ENCODE measurements at places on chromosomes 13 and 19.

DNA sequence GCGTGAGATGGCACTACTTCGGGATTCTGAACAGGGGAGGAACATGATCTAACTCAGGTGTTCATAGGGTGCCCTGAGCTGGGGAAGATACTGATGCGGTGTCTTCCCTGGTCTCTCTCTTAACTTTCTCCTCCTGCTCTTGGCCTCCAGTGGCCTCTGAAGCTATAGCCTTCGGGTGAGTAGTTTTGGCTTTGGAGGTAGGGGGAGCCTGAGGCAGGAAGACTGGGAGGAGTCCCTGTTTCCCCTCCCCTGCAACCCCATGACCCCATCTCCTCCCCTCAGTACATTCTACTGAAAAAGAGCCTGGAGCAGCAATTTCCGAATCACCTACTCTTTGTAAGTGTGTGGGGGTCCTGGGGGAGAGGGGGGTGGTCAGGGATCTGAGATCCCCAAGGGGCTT, 3.5 kb downstream of the SELENOV start:
- no peak for DNase-seq

DNA sequence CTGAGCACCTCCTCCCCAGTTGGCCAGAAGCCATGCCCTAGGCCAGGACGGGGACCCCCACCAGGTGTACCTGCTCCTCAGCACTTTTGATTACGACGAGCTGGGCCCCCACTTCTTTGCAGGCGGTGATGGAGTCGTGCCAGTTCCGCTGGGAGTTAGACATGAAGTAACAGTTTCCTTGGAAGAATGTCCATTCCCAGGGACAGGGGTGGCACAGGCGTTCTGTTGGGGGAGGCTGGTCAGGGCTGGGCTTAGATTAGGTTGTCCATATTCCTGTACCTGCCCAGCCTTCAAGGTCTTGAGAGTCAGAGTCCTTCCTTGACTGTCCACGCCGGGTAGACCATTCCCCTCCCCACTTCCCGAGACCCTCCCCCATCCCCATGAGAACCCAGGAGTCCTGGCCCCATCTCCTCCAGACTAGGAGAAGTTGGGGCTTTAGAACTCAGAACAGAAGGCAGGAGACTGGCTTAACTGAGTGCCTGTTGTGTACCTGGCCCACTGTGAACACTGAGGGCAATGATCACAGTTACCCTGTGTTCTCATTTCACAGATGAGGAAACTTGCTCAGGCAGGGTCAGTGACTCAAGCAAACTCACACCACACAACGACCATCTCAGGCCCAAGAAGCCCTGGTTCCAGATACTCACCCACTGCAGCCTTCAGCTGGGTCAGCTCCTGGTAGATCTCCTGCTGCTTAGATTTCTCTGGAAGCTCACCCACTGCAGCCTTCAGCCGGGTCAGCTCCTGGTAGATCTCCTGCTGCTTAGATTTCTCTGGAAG, 2.3 kb downstream of the CD209 start:
- no peak for DNase-seq

DNA sequence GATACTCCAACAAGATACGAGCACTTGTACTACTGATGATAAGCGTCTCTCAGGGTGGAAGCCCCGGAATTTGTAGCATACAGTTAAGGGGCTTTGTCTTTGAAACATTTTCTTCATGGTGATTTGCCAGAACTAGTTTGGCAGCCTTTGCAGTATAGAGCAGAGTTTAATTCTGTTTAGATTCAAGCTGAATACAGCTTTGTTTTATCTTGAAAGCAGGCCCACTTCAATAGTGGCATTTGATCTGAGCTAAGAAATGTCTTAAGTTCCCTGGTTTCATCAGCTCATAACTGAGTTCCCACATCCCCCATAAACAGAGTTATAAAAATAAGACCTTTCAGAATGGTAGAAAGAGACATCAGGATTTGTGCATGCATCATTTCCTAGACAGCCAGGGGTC, 125.9 kb downstream of the MIPEP start:
- no peak for DNase-seq

- peak; percentile 5 for DNase-seq
Measured at GRCh38 chr13:43444081-43444480, 342.7 kb downstream of the ENOX1 start.

- no peak for DNase-seq
Measured at GRCh38 chr13:27321468-27322431, 51.1 kb downstream of the RASL11A start.

DNA sequence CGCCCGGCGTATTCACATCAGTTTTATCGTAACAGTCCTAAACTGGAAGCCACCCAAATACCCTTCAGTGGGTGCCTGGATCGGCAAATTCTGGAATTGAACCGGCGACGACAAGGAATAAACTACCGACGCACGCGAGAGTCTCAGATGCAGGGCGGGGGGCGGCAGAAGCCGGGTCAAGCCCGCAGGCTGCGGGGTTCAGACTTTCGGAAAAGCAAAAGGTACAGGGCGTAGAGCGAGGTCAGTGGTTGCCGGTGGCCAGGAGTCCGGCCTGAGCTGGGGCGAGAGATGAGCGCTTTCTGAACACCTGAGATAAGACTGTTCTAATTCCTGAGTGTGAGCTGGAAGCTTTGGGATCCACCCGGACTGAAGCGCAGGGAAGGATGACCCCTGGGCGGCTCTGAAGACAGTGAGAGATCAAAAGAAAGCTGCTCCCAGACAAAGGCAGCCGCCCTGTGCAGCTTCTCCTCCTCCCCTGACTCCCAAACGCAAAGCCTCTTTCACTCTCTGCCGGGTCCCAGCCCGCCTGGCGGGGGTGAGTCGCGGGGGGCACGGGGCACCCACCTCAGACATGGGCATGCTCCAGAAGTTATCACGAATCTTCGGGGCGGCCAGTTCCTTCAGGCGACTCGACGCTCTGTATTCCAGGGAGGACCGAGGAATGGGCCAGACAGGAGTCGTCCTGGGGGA, 26.2 kb upstream of the MIER2 start:
- DNase-seq = no peak

DNA sequence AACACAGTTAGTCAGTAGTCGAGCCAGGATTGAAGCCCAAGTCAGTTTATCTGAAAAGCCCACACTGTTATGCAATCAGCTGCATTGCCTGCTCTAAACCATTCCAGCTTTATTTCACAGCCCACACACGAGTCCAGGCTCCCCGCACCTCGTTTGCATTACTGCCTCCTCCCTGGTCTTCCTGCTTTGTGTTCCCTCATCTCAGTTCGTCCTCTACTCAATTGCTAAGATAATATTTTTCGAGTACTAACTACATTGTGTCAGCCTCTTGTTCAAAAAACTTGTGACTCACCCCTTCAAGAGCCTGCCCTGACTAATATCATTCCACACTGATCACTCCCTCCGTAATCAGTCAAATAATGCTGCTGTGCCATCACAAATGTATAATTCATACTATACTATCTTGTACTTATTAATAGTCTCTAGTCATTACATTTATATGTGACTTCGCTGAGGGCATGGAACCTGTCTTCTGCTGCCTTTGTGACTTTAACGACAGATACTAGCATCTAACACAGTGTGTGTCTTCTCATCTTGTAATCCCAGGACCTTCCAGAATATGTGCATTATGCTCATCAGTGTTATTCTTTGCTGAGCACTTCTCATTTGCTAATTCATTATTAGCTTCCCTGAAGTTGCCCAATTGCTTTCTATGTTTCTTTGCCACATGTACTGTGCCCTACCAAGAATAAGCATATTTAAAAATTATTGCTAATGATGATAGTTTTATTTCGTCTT, 26.2 kb upstream of the WDFY2 start:
- DNase-seq = peak; percentile 79

DNA sequence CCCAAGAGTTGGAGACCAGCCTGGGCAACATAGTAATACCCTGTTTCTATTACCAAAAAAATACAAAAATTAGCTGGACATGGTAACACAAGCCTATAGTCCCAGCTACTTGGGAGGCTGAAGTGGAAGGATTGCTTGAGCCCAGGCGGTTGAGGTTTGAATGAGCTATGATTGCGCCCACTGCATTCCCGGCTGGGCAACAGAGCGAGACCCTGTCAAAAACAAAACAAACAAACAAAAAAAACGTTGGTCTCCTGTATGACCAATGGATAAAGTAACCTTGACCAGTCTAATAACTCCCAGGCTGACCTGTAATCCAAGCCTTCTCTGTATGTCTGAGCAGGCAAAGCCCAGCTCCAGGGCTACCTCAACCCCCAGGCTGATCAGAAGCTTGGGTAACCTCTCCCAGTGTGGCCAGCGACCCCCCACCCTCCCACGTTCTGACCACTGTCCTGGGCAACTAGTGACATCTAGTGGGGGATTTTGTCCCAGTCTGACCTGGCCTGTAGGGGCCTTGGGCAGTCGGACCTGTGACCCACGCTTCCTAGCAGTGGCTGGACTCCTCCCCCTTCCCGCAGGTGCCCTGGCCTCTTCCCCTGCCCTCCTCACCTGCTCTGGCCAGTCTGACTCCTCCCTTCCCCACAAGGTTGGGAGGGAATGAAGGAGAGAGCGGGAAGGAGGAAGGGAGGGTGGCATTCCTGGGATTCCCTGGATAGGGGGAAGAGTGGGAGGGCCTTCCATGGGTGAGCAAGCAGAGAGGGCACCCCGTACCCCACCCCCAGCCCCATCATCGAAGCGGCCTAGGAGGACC, 1.0 kb upstream of the BCAM start:
- peak; percentile 32 for DNase-seq

DNA sequence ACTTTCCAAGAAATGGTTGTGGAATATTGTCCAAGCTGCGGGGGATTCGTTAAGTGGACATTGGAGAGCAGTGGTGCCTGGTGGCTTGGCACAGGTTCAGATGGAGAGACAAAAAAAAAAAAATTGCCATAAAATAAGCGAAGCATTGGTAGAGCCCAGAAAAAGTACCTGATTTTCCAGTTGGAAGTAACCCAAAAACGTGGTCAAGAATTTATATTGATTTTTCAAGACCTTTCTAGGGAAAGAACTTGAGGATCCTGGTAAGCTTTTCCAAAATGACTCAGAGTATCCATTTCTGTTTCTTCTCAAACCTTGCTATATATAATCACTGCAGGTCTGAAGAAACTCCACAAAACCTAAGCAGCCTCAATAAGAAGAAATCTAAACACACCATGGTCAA, 94.6 kb downstream of the ING1 start:
- DNase-seq = no peak

- peak; percentile 12 for DNase-seq
Measured at GRCh38 chr13:98390086-98390715, 186.7 kb downstream of the STK24 start.

GRCh38 chr13:91740756-91741155, 342.3 kb downstream of the GPC5 start:
- no peak for DNase-seq

GRCh38 chr19:40502081-40502480, 35.3 kb downstream of the SPTBN4 start:
- DNase-seq = no peak

- DNase-seq = no peak
Measured at GRCh38 chr19:58361900-58362271, 665 bp downstream of the ZNF497 start.

DNA sequence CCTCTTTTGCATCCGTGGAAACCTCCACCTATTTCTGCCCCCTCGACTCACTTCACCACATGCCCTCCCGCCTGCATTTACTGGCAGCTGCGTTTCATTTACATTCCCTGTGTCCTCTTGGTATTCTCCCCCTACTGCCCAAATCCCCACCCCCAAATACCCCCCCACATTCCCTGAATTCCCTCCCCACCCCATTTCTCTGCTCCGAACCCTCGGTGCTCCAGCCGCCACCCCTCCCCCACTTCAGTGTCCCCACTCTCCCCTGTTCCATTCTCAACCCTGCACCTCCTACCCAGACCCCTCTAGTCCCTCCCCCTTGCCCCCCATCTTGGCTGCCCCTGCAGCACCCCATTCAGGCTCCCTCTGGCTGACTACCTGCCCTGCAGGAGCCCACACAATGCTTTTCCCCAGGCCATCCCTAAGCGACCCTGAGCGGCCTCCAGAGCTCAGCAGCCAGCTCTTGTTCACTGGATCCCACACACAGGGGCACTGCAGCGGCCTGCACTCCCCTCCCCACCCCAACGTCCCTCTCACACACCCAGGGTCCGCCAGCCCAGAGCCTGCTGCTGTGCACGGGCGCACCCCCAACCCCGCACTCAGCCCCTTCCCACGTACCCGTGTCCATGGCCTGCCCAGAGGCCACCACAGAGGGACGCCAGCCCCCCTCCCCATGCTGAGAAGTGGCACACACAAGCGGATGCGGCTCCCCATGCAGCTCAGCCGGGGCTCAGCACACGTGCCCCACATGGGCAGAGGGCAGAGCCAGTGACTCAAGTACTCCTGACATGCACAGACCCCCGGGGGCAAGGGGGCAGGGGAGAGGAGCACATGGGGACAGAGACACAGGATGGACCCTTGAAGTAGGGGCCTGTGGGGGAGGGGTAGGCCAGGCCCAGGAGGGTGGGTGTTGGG, 26.3 kb downstream of the SHANK1 start:
- no peak for DNase-seq

- no peak for DNase-seq
Measured at GRCh38 chr13:58712191-58712590, 1080.6 kb downstream of the PCDH17 start.

GRCh38 chr13:23922005-23922932, 25.0 kb upstream of the C1QTNF9B start:
- DNase-seq = no peak

DNA sequence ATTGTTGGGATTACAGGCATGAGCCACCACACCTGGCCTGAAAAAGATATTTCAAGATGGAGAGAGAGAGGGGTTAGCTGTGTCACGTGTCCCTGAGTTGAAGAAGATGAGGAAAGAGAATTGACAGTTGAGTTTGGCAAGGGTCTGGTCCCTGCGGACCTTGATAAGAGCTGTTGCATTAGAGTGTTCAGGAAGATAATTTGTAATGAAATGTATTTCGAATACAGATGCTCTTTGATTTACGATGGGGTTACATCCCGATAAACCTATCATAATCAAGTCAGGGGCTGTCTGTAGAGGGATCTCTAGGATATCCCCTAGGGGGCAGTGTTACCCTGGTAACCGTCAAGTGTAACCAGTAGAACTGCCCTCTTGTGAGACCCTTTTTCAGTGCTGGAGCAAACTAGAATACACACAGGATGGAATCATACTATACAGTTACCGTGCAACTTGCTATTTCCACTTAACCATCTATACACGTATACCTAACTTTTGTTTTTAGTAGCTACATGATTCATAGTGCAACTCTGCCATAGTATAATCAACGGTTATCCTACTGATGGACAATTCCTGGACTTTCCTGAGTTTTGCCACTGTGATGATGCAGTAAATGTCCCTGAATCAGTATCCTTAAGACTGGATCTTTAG, 1.5 kb upstream of the ELOF1 start:
- peak; percentile 89 for DNase-seq

GRCh38 chr19:50607874-50608785, 31.6 kb downstream of the SYT3 start:
- peak; percentile 36 for DNase-seq

GRCh38 chr13:73072239-73072900, 13.6 kb downstream of the KLF5 start:
- DNase-seq = peak; percentile 21

GRCh38 chr19:54153731-54154326, 5.7 kb downstream of the LENG1 start:
- DNase-seq = no peak
